ENCODE measurements at places on chromosomes 2 and 18. TPM values are rescaled to one million over a fixed set of nuclear protein-coding genes. Genes with fewer than 3 reads are reported as not detected.

GPAT2 gene
- not detected for total RNA-seq

ZSWIM2 gene
- total RNA-seq = not detected

ANKAR gene
- 2.6 TPM for total RNA-seq

MYCN gene
- 0.08 TPM for total RNA-seq

DNA sequence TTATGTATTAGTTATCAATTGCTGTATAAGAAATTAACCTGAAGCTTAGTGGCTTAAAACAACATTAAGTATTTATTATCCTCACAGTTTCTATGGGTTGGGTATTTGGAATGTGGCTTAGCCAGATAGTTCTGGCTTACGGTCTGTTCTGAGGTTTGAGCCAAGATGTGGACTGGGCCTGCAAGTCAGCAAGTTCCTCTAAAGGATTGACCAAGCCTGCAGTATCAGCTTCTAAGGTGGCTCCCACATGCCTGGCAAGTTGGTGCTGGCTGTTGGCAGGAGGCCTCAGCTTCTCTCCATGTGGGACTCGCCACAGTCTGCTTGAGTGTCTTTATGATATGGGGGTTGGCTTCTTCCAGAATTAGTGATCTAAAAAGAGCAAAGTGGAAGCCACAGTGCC lies 45.0 kb upstream of the TCF4 start:
- DNase-seq = no peak

GRCh38 chr2:121076885-121077549 lies 208.0 kb downstream of the TFCP2L1 start:
- peak; percentile 57 for DNase-seq

- no peak for DNase-seq
Measured at GRCh38 chr2:76211991-76212985, 501.6 kb upstream of the GCFC2 start.

DNA sequence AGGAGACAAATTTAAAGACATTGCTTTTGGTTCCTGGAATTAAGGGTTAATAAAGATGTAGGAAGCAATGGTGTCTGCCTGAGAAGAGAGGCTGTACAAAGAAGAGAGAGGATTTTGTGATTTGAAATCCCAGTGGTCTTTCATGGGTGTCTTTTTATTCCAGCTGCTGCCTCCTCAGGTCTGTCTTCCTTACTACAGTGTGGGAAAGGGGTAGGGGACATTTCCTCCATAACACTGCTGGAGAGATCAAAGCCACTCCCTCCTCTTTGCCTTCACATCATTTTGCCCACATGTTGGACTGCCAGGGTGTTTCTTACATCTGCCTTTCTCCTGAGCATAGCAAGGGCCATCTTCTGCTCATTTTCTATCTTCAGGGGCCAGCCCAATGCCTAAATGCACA lies 348.5 kb downstream of the EN1 start:
- DNase-seq = no peak

DNA sequence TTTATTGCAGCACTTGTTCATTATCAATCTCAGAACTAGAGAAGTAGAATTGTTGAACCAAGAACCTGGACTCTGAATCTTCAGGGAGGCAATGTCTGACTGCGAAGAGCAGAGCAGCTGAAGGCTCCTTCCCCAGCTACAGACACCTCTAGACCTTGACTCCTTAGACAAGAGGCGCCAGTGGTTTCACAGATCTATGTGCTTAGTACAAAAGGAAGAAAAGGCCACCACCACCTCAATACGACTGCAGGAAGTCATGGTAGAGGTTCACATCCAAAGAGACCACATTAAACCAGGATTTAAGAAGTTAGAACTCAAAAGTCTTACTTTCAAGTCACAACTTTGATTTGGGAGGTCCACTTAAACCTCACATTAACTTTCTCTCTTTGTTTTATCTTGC lies 158.1 kb upstream of the VRK2 start:
- no peak for DNase-seq

GRCh38 chr18:48669991-48670750 lies 131.3 kb downstream of the CTIF start:
- no peak for DNase-seq
